ENCODE measurements at places on chromosomes 5 and 9.
A peak's percentile ranks its signal among the peaks of the same experiment; 100 is the strongest.

- DNase-seq, result no peak
Measured at GRCh38 chr5:59390074-59390659, 503.4 kb downstream of the PDE4D start.

GRCh38 chr5:173697931-173698579 lies 81.6 kb upstream of the BOD1 start:
- no peak for DNase-seq

DNA sequence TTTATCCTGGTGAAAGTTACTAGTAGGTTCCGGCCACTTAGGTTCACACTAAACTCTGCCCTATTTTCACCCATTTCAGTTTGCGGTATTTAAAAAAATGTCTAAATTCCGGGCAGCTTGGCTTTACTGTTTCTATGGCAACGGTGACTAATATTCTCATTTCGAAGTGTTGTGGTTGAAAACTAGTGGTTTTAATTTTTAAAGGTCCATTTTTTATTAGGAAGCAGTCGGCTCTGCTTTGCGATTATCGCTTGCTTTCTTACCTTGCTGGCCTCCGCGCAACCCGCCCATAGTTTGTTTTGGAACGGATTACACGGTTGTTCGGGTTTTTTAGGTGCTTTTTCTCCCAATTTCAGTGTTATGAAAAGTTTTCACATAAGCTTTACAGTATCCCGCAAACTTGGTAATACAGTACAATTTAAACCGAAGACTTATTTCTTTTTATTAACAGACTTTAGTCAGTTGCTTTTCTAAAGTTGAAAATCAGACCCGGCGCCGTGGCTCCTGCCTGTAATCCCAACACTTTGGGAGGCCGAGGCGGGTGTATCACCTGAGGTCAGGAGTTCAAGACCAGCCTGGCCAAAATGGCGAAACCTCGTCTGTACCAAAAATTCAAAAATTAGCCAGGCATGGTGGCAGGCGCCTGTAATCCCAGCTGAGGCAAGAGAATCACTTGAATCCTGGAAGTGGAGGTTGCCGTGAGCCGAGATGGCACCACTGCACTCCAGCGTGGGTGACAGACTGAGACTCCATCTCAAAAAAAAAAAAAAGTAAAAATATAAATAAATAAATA lies 1.6 kb downstream of the KDM4C start:
- DNase-seq, result peak; percentile 60

- peak; percentile 97 for DNase-seq
Measured at GRCh38 chr9:130780865-130781504, 54.1 kb upstream of the ABL1 start.

DNA sequence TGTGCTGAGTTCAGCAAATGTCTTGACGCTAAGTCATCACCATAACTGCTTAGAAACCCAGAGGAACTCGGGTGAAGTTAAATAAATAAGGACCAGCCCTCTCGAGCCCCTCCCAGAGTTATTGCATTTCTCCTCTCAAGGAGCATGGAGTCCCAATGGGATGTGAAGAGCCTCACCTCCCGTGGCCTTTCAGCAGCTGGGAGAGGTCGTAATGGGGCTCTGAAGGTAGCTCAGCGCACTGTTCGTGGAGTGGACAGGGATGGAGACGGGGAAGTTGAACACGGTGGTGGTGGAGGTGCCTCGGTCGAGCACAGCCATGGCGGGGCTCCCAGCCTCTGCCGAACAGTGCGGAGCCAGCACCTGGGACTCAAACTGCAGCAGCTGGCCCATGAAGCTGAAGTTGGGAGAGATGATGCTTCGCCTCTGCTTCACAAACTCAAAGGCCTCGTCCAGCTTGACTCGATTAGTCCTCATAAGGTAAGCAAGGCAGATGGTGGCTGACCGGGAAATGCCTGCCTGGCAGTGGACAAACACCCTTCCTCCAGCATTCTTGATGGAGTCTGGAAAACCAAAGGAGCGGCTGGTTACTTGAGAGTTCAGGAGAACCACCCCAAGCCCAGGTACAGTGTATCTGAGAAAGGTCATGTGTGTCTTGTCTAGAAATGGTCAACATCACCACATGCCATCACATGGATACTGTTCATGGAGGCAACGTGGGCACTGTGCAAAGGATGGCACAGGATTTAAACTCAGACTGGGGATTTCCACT lies 2.2 kb downstream of the DUSP1 start:
- DNase-seq, result no peak
